ENCODE measurements at places on chromosomes 4 and X. TPM values are rescaled to one million over a fixed set of nuclear protein-coding genes. Genes with fewer than 3 reads are reported as not detected.

SLC6A14 gene
- total RNA-seq: not detected

DNA sequence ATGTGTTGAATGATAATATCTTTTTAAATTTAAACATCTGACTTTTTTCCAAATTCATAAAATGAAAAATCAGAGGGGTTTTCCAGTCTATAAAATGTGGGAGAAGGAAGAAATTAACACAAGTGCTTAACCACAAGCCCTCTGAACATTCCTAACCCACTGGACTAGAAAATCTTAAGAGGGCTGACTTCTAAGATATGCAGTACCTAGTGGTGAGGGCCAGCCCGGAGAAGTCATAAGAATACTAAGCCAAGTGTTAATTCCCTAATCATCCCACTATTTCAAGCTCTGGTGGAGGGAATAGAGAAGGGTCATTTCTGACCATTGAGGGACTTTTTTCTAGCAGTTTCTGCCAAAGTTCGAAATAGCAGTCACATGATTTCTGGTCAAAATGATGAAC is 86.9 kb upstream of the NEIL3 start:
- H3K4me3 ChIP-seq: no peak overlapping the region
- DNase-seq: peak; percentile 77
- no peak overlapping the region for H3K27ac ChIP-seq
- H3K36me3 ChIP-seq: no peaks in the 10 kb centered on the region
- no peaks in the 10 kb centered on the region for H3K4me1 ChIP-seq

FAM156B gene
- 19.4 TPM for total RNA-seq

- H3K27ac ChIP-seq: no peak overlapping the region
- H3K36me3 ChIP-seq: no peaks in the 10 kb centered on the region
- peaks cover 17% of the 10 kb centered on the region for H3K4me1 ChIP-seq
- no peaks in the 10 kb centered on the region for H3K27me3 ChIP-seq
- DNase-seq: no peak
- H3K4me3 ChIP-seq: no peak overlapping the region
These were observed 54.2 kb upstream of the RASSF6 start for GRCh38 chr4:73674451-73674919.

GRCh38 chr4:71732706-71733105 is 51.2 kb downstream of the GC start:
- H3K4me1 ChIP-seq: no peaks in the 10 kb centered on the region
- peak; percentile 38 for DNase-seq

DNA sequence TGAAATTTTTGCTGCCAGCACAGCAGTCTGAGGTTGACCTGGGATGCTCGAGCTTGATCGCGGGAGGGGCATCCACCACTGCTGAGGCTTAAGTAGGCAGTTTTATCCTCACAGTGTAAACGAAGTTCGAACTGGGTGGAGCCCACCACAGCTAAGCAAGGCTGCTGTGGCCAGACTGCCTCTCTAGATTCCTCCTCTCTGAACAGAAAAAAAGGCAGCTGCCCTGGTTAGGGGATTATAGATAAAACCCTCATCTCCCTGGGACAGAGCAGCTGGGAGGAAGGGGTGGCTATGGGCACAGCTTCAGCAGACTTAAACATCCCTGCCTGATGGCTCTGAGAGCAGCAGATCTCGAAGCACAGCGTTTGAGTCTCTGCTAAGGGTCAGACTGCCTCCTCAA is 314.6 kb downstream of the STPG2 start:
- H3K4me3 ChIP-seq: no peak overlapping the region
- no peak for DNase-seq
- H3K27ac ChIP-seq: no peak overlapping the region
- H3K36me3 ChIP-seq: no peaks in the 10 kb centered on the region

TLR10 gene
- total RNA-seq: not detected

HGFAC gene
- total RNA-seq: 0.52 TPM

SLC10A6 gene
- not detected for total RNA-seq

DNA sequence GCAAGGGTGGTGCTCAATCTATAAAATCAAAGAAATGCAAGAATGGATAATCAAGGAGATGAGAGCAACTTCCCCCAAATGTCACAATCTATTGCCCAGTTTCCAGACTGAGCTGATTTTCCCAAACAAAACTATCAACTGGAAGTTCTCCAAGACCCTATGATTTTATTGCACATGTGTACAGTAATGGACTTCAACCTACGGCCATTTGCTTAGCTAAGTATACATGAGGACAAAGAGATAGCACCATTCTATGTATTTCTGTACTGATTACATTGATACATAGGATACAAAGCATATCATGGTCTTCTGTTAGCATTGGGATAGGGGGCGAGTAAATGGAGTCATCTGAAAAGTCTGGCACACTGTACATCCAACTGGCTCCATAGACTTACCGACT is 407.8 kb downstream of the GABRG1 start:
- no peaks in the 10 kb centered on the region for H3K4me1 ChIP-seq
- no peak overlapping the region for H3K27ac ChIP-seq
- H3K4me3 ChIP-seq: no peak overlapping the region
- H3K36me3 ChIP-seq: no peaks in the 10 kb centered on the region

DNA sequence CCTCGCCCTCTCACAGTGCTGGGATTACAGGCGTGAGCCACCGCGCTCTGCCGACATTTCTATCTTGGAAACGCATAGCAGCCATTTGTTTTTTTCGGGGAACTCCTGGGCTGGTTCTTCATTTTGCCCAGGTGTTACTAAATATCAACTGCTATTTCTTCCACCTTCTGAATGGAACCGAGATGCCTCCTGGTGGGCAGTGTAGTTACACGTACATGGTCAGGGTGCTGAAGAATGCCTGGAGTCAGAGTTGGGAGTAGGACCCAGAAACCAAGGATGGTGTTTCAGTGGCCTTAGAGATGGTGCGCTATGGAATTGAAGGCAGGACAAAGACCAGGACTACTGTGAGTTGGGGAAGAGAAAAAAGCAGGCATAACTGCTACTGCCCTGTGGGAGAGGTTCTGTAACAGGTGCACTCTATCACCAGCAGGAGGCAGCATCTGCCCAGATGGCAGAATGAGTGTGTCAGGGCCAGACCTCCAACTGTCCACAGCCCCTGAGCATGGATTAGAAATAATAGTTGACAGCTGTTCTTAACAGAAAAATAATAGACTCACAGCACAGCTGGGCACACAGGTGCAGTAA is 81.7 kb downstream of the ZC4H2 start:
- no peak overlapping the region for H3K4me3 ChIP-seq
- H3K4me1 ChIP-seq: no peaks in the 10 kb centered on the region
- H3K36me3 ChIP-seq: no peaks in the 10 kb centered on the region
- H3K27me3 ChIP-seq: no peaks in the 10 kb centered on the region

MID2 gene
- 11.1 TPM for total RNA-seq

- H3K4me3 ChIP-seq: no peak overlapping the region
- H3K4me1 ChIP-seq: no peaks in the 10 kb centered on the region
- no peak for DNase-seq
- no peaks in the 10 kb centered on the region for H3K36me3 ChIP-seq
These were observed 6.9 kb downstream of the SLC39A8 start for GRCh38 chr4:102338405-102338804.

Data from astrocyte (in vitro differentiated cells and primary cell).